Activated naive CD8-positive, alpha-beta T cell treated with anti-CD3 and anti-CD28 coated beads for 36 hours (primary cell): ENCODE measurements at places on chromosomes 2 and 18.

- no peak for DNase-seq
Measured at GRCh38 chr2:82411071-82411470, 2048.0 kb downstream of the SUCLG1 start.

GRCh38 chr18:45274026-45274425 is 341.2 kb upstream of the SLC14A2 start:
- no peak for DNase-seq

DNA sequence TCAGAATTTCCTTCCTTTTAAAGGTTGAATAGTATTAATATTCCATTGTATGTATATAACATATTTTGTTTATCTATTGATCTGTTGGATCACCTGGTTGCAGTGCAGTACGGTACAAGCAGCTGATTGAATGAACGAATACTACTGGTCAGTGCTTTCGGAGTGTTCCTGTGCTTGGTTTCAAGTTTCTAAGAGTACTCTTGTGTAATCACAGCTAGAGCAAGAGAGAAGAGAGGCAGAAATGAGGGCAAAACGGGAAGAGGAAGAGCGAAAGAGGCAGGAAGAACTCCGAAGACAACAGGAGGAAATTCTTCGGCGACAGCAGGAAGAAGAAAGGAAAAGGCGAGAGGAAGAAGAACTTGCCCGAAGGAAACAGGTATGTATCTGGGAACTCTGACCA is 40.3 kb upstream of the KCNJ13 start:
- no peak for DNase-seq

- peak; percentile 56 for DNase-seq
Measured at GRCh38 chr2:101341901-101342624, 33.6 kb upstream of the RNF149 start.

DNA sequence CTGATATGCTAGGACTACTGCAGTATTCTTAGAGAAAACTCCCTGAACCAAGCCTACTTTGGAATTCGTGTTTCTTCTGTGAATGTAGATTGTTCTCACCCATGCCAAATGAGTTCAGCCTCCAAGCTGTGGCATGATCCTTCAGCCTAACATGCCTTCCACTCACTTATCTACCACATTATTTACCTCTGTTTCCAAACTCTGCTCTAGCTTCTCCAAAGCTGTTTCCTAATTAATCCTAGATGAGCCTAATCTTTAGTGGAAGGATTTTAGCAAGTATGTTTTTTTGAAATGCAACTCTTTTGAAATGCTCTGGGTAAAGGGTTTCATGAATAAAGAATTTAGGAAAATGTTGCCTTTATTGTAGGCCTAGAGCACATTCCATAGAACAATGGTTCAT is 152.9 kb upstream of the MMADHC start:
- DNase-seq, result no peak

GRCh38 chr18:45277908-45278307 is 337.4 kb upstream of the SLC14A2 start:
- DNase-seq, result no peak

DNA sequence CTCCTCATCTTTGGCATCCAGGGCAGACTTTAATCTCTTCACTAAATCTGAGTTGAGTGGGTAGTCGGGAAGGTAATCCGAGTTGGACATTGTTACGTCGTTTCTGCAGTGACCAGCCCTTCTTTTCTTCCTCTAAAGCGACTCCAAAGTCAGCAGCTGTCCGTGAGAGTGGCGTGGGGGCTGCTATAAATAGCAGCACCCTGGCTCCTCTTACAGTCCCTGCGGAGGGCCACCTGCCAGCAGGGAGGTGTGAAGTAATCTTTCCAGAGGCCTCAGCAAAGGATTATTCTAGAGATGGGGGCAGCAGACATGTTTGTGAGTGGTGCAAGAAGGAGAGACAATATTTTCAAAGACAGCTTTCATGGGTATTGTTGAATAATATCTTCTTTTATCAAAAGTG is at the start of gene ASB18:
TSS of gene ASB18 (minus strand) at position 151 of the 400 bp plus-strand sequence. CDS start at position 90, 61 bp downstream.
- DNase-seq, result no peak

DNA sequence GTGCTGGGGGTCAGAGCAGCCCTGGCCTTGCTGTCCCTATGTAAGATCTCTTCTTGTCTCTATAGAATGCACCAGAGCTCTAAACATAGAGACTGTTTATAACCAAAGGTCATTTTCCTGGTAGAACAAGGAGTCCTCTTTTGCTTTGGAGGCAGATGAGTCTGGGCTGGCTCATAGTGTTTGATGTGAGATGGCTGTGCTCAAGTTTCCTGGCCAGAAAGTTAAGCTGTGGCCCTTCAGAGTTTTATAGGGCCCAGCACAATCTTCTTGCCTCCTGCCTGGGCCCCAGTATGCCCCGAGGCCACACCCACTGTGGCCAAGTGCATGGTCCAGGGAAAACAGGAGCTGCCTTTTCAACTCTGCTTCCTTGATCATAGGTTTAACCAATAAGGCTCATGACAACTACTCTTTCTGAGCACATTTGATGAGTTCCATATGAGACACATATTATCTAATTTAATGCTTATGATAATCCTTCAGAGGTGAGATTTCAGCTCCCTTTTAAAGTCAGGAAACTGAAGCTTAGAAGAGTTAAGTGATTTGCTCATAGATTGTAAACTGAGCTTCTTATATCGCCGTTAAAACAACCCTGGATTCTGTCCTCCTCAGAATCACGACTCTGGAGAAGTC is 66.3 kb downstream of the MYCN start:
- DNase-seq, result no peak

DNA sequence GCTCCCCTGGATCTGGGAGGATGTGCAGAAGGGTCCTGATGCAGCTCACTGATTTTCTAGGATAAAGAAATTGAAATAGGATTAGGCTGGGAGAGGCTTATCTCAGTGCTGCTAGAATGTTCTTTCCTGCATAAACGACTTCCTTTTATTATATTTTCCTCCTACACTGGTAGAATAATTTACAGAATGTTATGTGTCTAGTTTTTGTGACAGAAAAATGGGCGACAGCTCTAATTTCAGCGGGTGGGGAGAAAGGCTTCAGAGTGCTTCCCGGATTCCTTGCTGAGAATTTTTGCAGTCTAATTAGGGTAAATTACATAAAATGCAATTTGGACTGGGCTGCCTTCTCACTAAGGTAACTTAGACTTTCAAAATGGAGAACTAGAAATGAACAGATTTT is 66.2 kb downstream of the SKA1 start:
- DNase-seq, result no peak

DNA sequence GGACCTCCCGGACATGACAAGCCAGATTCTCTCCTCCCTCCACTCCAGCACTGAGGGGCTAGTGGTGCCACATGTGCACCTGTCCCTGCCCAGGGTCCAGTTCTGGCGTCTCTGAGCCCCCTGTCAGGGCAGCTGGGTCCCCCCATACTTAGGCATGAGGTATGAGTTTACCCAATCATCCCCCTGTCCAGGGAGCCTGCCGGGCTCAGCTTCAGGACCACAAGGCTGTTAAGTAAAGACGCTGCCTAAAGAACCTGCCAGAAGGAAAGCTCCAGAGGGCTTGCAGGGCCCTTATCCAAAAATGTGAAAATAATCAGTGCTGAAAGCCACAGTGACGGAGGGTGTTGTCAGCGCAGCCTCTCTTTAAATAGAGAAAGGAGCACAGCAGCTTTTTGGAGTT is 40.0 kb downstream of the SH3BP4 start:
- no peak for DNase-seq

- DNase-seq, result peak; percentile 9
Measured at GRCh38 chr2:25561136-25561850, 112.1 kb downstream of the DTNB start.

DNA sequence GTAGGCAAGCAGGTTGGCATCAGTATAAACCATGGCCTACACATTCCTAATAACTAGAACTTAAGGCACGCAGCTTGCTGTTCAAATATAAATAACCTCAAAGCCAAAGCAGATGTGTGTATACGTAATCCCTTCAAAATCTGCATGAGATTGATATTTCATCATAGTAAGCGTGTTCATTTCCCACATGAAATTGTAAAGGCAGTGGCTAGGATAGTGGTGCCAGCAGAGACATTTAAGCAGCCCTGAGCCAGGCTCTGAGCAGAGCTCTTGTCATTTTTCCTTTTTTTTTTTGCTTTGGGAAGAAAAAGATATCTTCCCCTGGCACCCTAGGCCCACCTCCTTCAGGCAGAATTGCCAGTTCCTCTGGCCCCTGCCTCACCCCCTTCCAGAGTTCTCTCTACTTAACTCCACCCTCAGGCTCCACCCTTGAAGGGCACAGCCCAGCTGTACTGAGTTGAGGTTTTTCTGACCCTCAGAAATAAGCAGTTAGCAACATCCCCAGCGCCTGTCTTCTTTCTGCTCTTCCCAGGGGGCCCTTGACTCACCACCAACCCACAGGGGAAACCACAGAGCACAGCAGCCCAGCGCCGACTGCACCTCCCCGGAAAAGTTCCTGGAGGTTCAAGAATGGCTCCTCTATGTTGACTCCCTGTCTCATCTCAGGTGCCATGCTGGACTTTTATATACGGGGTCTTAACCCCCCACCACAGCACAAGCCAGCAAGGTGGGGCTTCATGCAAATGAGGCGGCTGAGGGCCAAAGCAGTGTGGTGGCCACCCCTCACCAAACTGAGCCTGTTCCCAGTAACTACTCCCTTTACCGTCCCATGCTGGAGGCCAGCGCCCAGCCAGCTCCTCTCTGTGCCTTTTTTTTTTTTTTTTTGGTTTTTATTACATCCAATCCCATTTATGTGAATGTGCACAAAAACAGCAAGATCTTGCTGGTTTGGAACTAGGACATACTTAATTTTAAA is 84.7 kb downstream of the EHD3 start:
- DNase-seq, result peak; percentile 51

DNA sequence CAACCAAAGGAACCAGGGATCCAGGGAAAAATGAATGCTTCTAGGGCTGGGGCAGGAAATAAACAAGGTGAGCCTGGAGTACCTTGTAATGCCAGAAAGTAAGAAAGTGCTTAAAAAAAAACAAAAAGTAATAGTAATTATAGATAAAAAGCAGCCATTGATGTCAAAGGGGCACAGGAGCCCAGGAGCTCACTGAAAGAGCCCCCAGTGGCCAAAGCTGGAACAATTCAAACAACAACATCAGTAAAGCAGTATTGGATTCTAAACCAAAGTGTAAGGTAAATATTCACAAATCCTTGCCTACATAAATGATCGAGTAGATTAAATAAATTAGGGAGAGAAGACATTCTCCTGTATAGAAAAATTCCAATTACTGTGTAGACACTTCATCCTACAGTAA is 114.3 kb upstream of the ARL4C start:
- DNase-seq, result no peak

DNA sequence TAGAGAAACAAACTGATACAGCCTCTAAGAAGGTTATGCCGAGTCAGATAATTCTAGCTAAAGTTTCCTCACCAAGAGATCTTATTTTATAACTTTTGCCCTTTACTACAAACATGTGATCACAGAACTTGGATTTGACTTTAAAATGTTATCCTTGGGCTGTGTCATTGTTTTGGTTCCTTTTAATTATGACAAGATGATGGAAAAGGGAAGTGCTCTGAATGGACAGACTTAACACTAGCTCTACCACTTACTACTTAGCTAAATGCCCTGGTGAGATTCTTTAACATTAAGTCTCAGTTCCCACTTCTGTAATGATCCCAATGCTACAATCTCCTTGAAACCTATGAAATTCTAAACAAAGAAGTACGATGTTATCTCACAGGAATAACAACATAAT is 69.9 kb downstream of the RTTN start:
- DNase-seq, result no peak

DNA sequence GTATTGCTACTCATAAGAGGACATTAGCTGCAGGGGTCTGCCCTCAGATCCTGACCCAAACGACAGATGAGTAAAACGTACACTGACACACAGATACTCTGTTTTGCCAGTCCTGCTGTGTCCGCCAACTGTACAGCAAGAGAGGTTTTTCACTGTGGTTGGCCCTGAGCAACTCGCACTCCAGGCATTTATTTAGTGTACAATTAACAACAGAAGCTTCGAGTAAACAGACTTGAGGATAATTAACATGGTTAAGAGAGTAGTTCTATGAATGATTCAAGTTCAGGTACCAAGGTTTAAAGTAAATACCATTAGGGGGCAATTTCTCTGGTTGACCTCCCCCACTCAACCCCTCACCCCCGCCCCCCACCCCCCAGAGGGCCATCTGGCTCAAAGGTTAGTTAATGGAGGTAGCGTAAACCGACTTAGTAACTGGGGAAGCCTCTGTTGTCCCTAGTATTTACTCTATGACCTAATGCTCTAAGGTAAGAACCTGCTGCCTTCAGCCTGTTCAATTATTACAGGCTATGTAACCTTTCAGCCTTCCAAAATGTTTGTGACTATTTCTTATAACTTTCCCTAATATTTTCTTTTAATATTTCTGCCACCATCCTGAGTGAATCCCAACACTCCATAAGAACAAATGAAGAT is 103.9 kb upstream of the XIRP2 start:
- DNase-seq, result no peak

GRCh38 chr2:73386342-73386868 is 769 bp downstream of the ALMS1 start:
- no peak for DNase-seq
